ENCODE measurements at places on chromosomes 2 and 18.

GRCh38 chr2:182763311-182763912 is 47.4 kb downstream of the DNAJC10 start:
- no peaks in the 10 kb centered on the region for H3K27me3 ChIP-seq
- no peaks in the 10 kb centered on the region for H3K4me1 ChIP-seq
- H3K27ac ChIP-seq = no peak overlapping the region
- no peak for DNase-seq

DNA sequence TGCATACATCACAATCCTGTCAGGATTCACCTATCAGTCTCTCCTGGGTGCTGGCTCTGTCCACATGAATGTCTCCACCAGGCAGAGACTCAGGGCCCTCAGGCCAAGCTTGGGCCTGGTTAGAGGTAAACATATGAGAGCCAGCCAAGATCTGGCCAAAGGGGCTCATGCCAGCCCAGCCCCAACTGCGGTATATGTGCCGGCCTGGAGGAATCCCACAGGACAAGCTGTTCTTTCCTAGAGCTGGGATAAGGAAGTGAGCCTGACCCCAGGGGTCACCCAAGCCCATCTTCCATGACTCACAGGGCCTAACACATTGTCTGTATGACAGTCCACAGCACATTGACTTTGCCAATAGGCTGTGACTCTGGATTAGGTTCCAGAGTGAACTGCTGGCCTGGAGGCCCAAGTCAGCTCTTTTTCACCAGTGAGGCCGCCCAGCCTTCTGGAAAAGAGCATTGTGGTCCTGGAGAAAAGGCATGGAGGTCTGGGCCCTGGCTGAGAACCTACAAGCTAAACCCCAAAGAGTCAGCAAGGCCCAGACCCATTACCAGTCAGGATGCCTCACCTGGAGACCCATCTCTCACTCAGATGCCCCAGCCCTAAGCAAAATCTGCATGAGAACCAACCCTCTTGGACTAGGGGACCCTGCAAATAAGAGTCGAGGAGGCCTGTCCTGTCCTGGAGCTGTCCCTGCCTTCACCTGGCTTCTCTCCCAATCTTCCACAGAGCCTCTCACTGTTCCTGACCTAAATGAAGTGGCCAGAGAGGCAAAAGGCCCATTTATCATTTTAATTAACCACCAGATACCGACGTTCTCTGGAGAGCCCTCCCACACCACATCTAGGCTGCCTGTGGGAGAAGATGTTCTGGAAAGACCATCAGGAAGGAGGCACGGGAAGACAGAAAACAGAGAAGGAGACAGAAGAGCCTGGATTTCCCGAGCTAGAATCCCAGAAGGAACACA is 120.9 kb upstream of the PKDCC start:
- no peaks in the 10 kb centered on the region for H3K27me3 ChIP-seq
- peak overlapping the region; percentile 19 for H3K27ac ChIP-seq
- H3K4me3 ChIP-seq = no peak overlapping the region
- DNase-seq = no peak
- peaks cover 18% of the 10 kb centered on the region for H3K4me1 ChIP-seq
- H3K36me3 ChIP-seq = no peaks in the 10 kb centered on the region

DNA sequence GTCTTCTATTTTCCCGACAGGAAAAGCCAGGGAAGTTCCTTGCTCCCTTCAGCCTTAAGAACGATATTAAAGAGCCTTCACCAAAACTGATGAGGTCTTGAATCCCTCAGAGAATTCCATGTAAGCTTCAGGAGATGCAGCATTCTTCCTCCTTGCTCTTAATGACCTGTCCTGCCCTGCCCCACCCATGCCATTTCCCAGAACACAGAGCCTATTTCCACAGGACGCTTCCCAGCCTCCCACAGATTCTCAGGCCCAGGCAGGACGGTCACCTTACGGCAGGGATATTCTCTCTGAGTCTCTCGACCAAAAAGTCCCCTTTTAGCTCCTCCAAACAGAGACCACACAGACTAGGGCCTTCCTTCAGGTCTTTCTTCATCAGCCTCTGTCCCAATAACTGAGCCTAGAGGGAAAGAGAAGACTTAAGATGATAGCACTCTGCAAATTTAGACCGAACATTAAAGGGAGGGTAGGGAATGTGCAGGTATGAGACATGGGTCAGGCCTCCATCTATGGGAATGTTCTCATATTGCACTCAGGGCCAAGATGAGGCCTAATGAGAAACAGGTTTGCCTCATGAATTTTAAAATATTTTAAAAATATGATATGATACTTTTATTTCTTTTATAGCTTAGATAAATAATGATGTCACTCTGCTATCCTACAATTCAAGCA is 62.1 kb downstream of the COBLL1 start:
- no peaks in the 10 kb centered on the region for H3K27me3 ChIP-seq
- H3K36me3 ChIP-seq = no peaks in the 10 kb centered on the region
- no peak overlapping the region for H3K4me3 ChIP-seq
- peak overlapping the region; percentile 38 for H3K27ac ChIP-seq
- H3K4me1 ChIP-seq = peaks cover 34% of the 10 kb centered on the region

DNA sequence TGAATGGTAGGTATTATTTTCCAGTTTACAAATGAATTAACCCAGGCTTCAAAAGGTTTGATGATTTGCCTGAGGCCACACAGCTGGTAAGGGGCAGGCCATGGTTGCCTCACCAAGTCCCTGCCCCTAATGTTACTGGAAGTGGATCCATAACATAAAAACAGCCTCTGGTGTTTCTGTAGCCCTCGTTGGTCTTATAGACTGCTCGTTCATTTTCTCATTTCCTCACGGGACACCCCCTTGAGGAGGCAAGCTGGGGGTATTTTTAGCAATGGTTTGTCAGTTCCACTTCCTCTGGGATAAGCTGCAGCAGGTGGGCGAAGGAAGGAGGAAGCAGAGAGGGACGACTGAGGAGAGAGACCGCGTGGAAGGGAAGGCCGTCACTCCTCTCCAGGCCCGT is 32.9 kb upstream of the NDUFV2 start:
- H3K4me3 ChIP-seq = no peak overlapping the region
- no peak overlapping the region for H3K27ac ChIP-seq

DNA sequence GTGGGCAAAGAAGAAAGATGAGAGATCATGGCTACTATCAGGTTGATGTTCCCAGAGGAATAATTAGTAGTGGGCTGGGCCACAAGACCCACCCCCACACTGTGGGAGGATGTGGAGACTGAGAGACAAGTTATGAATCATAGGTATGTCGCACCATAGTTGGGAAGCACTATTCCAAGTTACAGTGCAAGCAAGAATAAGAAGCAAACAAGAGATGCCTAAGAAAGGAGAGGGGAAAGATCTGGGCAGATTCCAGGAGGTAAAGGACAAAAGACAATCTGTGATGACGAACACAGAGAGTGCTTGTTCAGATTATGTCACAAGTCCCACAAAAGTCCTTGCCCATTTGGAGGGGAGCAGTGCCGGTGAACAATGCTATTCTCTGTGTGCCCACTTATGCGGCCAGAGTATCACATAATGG is 56.6 kb downstream of the FAM228A start:
- no peak overlapping the region for H3K27ac ChIP-seq
- no peak for DNase-seq
- H3K36me3 ChIP-seq = no peaks in the 10 kb centered on the region

- peaks cover 12% of the 10 kb centered on the region for H3K4me1 ChIP-seq
- no peak overlapping the region for H3K27ac ChIP-seq
- H3K27me3 ChIP-seq = no peaks in the 10 kb centered on the region
- no peak overlapping the region for H3K4me3 ChIP-seq
- DNase-seq = no peak
- H3K36me3 ChIP-seq = no peaks in the 10 kb centered on the region
These were observed 122.9 kb downstream of the PRKRA start for GRCh38 chr2:178328037-178328436.

DNA sequence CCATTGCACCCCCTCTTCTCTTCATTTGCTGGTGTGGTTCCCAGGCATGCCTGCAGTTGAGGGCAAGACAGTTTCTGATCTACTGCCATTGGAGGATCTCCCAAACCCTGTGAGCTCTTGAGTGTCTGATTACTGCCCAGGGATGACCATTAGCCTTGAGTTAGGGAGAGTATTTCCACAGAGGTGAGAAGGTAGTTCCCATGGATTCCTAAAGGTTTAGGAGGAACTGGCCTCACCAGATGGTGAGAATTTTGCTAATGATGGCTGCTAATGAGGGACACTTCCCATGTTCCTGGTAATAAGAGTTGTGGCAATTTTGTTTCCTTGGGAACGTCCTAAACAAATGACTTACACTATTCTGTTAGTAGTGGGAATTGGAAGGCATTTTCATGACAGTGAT is 42.5 kb downstream of the PTPRM start:
- DNase-seq = no peak
- H3K36me3 ChIP-seq = no peaks in the 10 kb centered on the region
- H3K27ac ChIP-seq = no peak overlapping the region
- no peaks in the 10 kb centered on the region for H3K27me3 ChIP-seq

GRCh38 chr2:127527001-127527804 is 914 bp upstream of the IWS1 start:
- H3K4me3 ChIP-seq = peak overlapping the region; percentile 81
- H3K4me1 ChIP-seq = peaks cover 5% of the 10 kb centered on the region
- DNase-seq = no peak

GRCh38 chr2:172484706-172485105 is 57.3 kb downstream of the ITGA6 start:
- DNase-seq = no peak
- peaks cover 99% of the 10 kb centered on the region for H3K36me3 ChIP-seq
- H3K27me3 ChIP-seq = no peaks in the 10 kb centered on the region
